ENCODE measurements at places on chromosomes 5 and 9. TPM values are rescaled to one million over a fixed set of nuclear protein-coding genes. Genes with fewer than 3 reads are reported as not detected.
A peak's percentile ranks its signal among the peaks of the same experiment; 100 is the strongest.

GRCh38 chr5:10673017-10673389, 88.0 kb downstream of the DAP start:
- H3K27me3 ChIP-seq: no peaks in the 10 kb centered on the region
- no peaks in the 10 kb centered on the region for H3K4me1 ChIP-seq
- H3K36me3 ChIP-seq: peaks cover 3% of the 10 kb centered on the region
- H3K4me3 ChIP-seq: no peak overlapping the region
- no peak overlapping the region for H3K27ac ChIP-seq
- DNase-seq: no peak

- H3K4me1 ChIP-seq: peaks cover 4% of the 10 kb centered on the region
- H3K27me3 ChIP-seq: no peaks in the 10 kb centered on the region
- peaks cover 4% of the 10 kb centered on the region for H3K36me3 ChIP-seq
- no peak overlapping the region for H3K27ac ChIP-seq
- DNase-seq: no peak
- H3K4me3 ChIP-seq: no peak overlapping the region
Observed at GRCh38 chr9:77927265-77927664, 104.3 kb downstream of the GNAQ start.

DNA sequence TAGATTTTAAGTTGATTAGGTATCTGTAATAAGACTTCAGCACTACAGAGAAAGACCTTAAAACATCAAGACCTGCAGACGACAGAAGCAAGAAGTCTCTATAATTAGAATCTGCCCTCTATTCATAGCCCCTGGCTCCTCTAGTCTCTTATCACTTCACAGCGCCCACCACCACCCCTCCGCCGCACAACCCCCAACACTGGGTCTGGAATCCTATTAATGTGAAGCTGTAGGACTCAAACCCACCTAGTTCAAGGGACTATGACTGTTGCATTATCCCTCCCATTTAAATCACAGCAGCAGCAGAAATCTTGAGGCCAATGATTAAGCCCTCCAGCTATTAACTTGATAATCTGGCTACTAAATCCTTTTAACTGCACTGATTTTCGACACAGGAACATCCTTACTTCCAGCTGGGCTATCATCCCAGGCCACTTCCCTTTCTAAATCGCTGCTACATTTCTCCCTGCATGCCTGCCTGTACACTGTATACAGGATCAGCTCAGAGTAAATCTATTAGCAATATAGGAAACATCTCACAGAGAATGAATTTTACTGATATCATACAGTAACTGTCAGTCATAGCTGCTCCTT, 159.5 kb upstream of the GRAMD2B start:
- no peak overlapping the region for H3K27ac ChIP-seq
- no peaks in the 10 kb centered on the region for H3K36me3 ChIP-seq
- H3K4me3 ChIP-seq: no peak overlapping the region
- no peaks in the 10 kb centered on the region for H3K27me3 ChIP-seq
- DNase-seq: no peak

DNA sequence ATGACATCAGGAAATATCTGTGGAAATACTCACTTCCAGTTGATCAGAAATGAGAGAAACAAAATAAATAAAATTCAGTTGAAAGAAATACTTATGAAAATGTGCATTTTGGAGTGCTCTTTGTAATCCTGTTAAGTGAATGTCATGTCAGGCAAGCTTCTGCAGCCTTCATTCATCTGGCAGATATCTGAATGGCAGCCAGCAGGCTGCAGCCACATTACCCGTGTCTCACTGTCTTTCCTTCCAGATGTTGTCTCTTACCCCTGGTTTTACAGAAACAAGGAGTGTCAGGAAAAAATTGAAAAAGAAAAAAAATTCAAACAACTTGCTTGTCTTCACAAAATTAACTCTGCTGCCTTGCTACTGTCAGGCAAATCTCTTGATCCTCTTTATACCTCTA, 445.0 kb upstream of the RIOK2 start:
- no peak for DNase-seq
- H3K27me3 ChIP-seq: no peaks in the 10 kb centered on the region
- H3K27ac ChIP-seq: no peak overlapping the region
- H3K4me3 ChIP-seq: no peak overlapping the region
- H3K4me1 ChIP-seq: no peaks in the 10 kb centered on the region
- no peaks in the 10 kb centered on the region for H3K36me3 ChIP-seq

- H3K4me3 ChIP-seq: no peak overlapping the region
- no peak overlapping the region for H3K27ac ChIP-seq
- no peaks in the 10 kb centered on the region for H3K36me3 ChIP-seq
- no peaks in the 10 kb centered on the region for H3K27me3 ChIP-seq
- DNase-seq: no peak
- H3K4me1 ChIP-seq: no peaks in the 10 kb centered on the region
Observed at GRCh38 chr5:102069974-102070373, 226.1 kb downstream of the SLCO4C1 start.

GRCh38 chr5:135073761-135074345, 39.8 kb upstream of the PITX1 start:
- H3K27ac ChIP-seq: no peak overlapping the region
- no peaks in the 10 kb centered on the region for H3K36me3 ChIP-seq

DNA sequence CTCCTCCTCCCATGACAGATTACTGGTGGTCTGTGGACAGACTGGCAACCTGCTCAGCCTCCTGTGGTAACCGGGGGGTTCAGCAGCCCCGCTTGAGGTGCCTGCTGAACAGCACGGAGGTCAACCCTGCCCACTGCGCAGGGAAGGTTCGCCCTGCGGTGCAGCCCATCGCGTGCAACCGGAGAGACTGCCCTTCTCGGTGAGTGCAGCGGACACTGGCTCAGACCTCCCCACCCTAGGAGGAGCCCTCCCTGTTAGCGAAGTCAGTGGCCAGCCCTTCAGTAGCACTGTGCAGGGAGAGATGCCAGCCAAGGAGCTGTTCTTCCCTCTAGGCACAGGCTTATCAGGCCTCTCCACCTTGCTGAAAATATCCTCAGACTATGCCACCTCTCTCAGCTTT, 143.5 kb downstream of the SAXO1 start:
- DNase-seq: no peak
- H3K27ac ChIP-seq: no peak overlapping the region
- H3K4me3 ChIP-seq: no peak overlapping the region
- H3K4me1 ChIP-seq: no peaks in the 10 kb centered on the region
- no peaks in the 10 kb centered on the region for H3K36me3 ChIP-seq

DNA sequence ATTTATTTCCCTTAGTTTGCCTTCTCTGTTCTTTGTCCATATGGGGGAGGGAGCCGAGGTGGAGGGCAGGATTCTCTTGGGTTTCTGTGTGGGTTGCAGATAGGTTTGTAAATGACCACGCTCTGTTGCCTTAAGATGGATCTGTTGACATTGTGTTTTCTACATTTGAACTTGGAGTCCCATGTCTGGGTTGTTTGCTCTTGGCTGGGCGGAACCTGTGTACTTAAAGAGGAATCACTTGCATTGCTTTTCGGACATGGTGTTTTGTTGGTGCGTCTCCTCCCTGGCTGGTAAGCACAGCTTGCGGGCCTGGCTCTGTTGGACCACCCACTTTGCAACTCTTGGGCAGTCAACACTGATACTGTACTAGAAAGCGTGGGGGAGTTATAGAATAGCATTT, 45.9 kb downstream of the EHMT1 start:
- peaks cover 17% of the 10 kb centered on the region for H3K36me3 ChIP-seq
- H3K4me1 ChIP-seq: peaks cover 6% of the 10 kb centered on the region
- no peaks in the 10 kb centered on the region for H3K27me3 ChIP-seq
- H3K4me3 ChIP-seq: no peak overlapping the region
- no peak for DNase-seq

Gene OBP2B
- total RNA-seq: not detected

GRCh38 chr5:77973253-77973609, 197.1 kb upstream of the TBCA start:
- peak overlapping the region; percentile 39 for H3K4me3 ChIP-seq
- H3K27ac ChIP-seq: no peak overlapping the region

DNA sequence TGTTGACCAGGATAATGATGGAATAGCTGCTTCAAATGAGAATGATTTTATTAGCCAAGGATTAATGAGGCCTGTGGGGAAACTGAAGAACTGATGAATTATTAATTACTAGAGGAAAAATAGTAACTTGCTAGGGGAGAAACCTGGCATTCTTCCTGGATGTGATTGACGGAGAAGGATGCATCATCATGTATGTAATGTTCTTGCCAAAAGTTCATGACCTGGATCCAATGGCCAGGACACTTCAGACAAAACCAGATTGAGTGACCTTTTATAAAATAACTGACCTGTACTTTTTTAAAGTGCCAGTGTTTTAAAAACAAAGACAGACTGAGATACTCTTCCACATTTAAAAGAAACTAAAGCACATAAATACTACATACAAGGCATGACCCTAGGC, 23.7 kb downstream of the KIAA1191 start:
- DNase-seq: no peak
- no peak overlapping the region for H3K4me3 ChIP-seq
- H3K27me3 ChIP-seq: no peaks in the 10 kb centered on the region
- no peaks in the 10 kb centered on the region for H3K4me1 ChIP-seq
- no peak overlapping the region for H3K27ac ChIP-seq
- H3K36me3 ChIP-seq: peaks cover 21% of the 10 kb centered on the region

- H3K27me3 ChIP-seq: no peaks in the 10 kb centered on the region
- no peaks in the 10 kb centered on the region for H3K36me3 ChIP-seq
- no peak overlapping the region for H3K4me3 ChIP-seq
Observed at GRCh38 chr9:13535141-13535540, 255.6 kb upstream of the MPDZ start.

DNA sequence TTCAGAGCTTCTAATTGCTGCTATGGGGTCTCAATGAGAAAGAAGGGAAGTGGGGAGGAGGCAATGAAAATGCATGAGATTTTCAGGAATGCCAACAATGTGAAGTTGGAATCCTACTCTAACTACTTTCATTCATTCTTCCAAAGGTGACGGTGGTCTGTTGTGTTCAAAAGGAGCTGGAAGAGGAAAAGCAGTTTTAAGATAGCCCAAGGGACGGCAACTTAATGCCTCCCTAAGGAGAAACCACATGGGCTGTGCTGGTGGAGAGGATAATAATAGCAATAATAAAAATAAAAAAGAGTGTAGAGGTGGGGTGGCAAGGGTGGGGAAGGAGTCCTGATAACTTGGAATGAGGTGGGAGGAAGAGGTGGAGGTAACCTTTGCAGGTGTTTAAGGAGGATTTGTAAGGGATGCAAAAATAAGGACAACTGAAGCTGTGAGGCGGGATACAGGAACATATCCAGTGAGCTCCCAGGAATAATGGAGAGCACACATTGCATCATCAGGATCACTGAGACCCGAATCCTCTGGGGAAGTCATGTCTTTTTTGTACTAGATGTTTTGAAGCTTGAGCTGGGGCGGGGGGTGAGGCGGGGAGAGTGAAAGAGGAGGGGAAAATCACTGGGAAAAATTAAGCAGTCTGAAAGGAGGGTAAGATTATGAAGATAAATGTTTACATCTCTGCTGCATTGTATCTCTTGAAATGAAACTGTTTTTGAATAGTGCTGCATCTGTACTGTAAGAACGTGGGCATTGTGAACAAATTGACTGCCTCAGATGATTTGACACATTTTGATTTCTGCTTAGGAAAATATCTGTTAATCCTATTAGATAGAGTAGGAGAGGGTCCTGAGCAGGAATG, 120.1 kb upstream of the TMEM161B start:
- DNase-seq: no peak
- H3K4me3 ChIP-seq: no peak overlapping the region
- H3K27ac ChIP-seq: no peak overlapping the region

GRCh38 chr9:115098226-115098965, 19.6 kb downstream of the TNC start:
- no peak for DNase-seq
- H3K27ac ChIP-seq: no peak overlapping the region
- H3K4me3 ChIP-seq: no peak overlapping the region

GRCh38 chr5:98334946-98335345, 438.5 kb upstream of the RGMB start:
- no peak overlapping the region for H3K4me3 ChIP-seq
- no peaks in the 10 kb centered on the region for H3K36me3 ChIP-seq
- DNase-seq: no peak

GRCh38 chr9:76297721-76298239, 96.4 kb downstream of the RFK start:
- no peaks in the 10 kb centered on the region for H3K4me1 ChIP-seq
- no peak overlapping the region for H3K27ac ChIP-seq
- no peaks in the 10 kb centered on the region for H3K36me3 ChIP-seq
- DNase-seq: no peak
- H3K4me3 ChIP-seq: no peak overlapping the region

Gene NFIB
- total RNA-seq: 0.20 TPM

GRCh38 chr5:62029303-62029702, 276.7 kb upstream of the KIF2A start:
- H3K27ac ChIP-seq: no peak overlapping the region
- H3K27me3 ChIP-seq: no peaks in the 10 kb centered on the region
- no peak for DNase-seq
- no peak overlapping the region for H3K4me3 ChIP-seq

Gene IL4
- total RNA-seq: 2.1 TPM

Gene FABP6
- not detected for total RNA-seq

- no peak overlapping the region for H3K27ac ChIP-seq
- H3K4me3 ChIP-seq: no peak overlapping the region
- no peaks in the 10 kb centered on the region for H3K36me3 ChIP-seq
- DNase-seq: no peak
Observed at GRCh38 chr9:114169952-114170770, 14.8 kb downstream of the COL27A1 start.

- peak overlapping the region; percentile 43 for H3K27ac ChIP-seq
- H3K27me3 ChIP-seq: no peaks in the 10 kb centered on the region
- H3K36me3 ChIP-seq: no peaks in the 10 kb centered on the region
- peak overlapping the region; percentile 28 for H3K4me3 ChIP-seq
- H3K4me1 ChIP-seq: peaks cover 29% of the 10 kb centered on the region
- DNase-seq: peak; percentile 90
Observed at GRCh38 chr5:56148453-56148971, 84.6 kb downstream of the ANKRD55 start.

Gene STKLD1
- total RNA-seq: 0.86 TPM

GRCh38 chr9:131107760-131108159, 11.4 kb downstream of the AIF1L start:
- H3K27ac ChIP-seq: no peak overlapping the region
- H3K4me3 ChIP-seq: no peak overlapping the region
- H3K36me3 ChIP-seq: no peaks in the 10 kb centered on the region
- H3K27me3 ChIP-seq: no peaks in the 10 kb centered on the region
- H3K4me1 ChIP-seq: no peaks in the 10 kb centered on the region

- H3K36me3 ChIP-seq: no peaks in the 10 kb centered on the region
- H3K4me3 ChIP-seq: no peak overlapping the region
- no peak overlapping the region for H3K27ac ChIP-seq
- peaks cover 6% of the 10 kb centered on the region for H3K4me1 ChIP-seq
- no peaks in the 10 kb centered on the region for H3K27me3 ChIP-seq
Observed at GRCh38 chr9:92941861-92942260, 5.5 kb upstream of the FGD3 start.

Gene KCNV2
- total RNA-seq: not detected

Gene PNPLA7
- total RNA-seq: 12.4 TPM

GRCh38 chr9:96067004-96067403, 191.5 kb downstream of the ERCC6L2 start:
- DNase-seq: no peak
- H3K36me3 ChIP-seq: no peaks in the 10 kb centered on the region
- no peaks in the 10 kb centered on the region for H3K4me1 ChIP-seq
- no peak overlapping the region for H3K27ac ChIP-seq
- no peak overlapping the region for H3K4me3 ChIP-seq

Gene FGD3
- total RNA-seq: 188 TPM

Measured in CD4-positive, CD25-positive, alpha-beta regulatory T cell (primary cell).